ENCODE measurements at places on chromosomes 3 and 15. TPM values are rescaled to one million over a fixed set of nuclear protein-coding genes. Genes with fewer than 3 reads are reported as not detected.

DNA sequence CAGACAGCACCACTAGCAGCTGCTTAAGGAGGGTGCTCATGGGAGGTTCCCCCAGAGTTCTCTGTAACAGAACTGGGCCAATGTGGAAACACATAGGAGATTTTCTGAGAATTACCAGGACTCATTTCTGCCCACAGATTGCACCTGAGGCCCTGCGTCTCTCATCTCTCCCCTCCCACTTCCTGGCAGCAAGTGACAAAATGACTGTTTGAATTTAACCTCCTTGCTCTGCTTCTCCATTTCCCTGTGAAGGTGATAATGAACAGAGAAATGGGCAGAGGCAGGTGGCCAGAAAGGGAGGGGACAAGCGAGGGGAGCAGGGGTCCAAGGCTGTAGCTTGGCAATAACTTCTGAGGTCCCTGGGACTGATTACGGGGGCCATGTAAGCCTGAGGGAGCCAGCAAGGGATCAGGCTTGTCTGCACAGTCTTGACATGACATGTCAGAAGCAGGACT, 8.0 kb downstream of the EPHB1 start:
- no peaks in the 10 kb centered on the region for H3K36me3 ChIP-seq
- peaks cover 5% of the 10 kb centered on the region for H3K27me3 ChIP-seq
- no peak for ATAC-seq
- H3K4me3 ChIP-seq, result no peak overlapping the region

- H3K36me3 ChIP-seq, result no peaks in the 10 kb centered on the region
- no peaks in the 10 kb centered on the region for H3K4me1 ChIP-seq
- H3K4me3 ChIP-seq, result no peak overlapping the region
- H3K27me3 ChIP-seq, result no peaks in the 10 kb centered on the region
- H3K27ac ChIP-seq, result no peak overlapping the region
Observed at GRCh38 chr3:149936812-149937230, 33.9 kb downstream of the PFN2 start.

DNA sequence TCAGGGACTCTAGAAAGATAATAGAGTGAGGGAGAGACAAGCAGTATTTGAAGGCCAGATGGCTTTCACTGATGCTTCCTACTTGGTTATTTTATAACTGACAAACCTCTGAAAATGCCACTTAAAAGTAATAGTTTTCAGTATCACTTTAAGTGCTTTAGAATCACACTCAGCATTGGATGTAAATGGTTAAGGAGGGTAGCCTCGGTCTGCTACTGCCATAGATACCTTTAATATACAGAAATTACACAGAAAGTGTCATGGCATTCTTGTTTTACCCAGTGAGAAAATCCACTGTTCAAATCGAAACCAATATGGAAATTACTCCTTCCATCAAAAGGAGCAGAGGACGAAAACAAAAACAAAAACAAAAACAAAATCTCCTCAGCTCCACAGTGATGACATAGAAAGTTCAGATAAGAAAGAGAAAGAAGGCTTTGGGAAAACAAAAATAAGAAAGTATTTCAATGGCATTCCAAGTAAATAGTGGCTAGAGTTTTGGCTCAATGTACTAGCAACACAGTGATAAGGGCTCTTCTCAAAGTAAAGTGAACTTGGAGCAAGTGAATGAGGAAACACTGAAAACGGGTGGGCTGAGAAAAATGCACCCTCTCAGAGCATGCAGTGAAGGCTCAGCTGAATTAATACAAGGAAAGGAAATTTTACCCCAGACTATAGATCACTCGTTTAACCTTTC, 43.2 kb upstream of the CD47 start:
- H3K4me3 ChIP-seq, result no peak overlapping the region
- ATAC-seq, result no peak
- no peaks in the 10 kb centered on the region for H3K36me3 ChIP-seq
- no peaks in the 10 kb centered on the region for H3K4me1 ChIP-seq
- H3K27ac ChIP-seq, result no peak overlapping the region

GRCh38 chr3:132006605-132007204, 28.1 kb downstream of the CPNE4 start:
- no peak overlapping the region for H3K27ac ChIP-seq
- ATAC-seq, result no peak
- no peaks in the 10 kb centered on the region for H3K36me3 ChIP-seq
- no peak overlapping the region for H3K4me3 ChIP-seq

OXTR gene
- total RNA-seq, result not detected

PRR20G gene
- not detected for total RNA-seq

- no peak overlapping the region for H3K27ac ChIP-seq
- no peaks in the 10 kb centered on the region for H3K4me1 ChIP-seq
- H3K4me3 ChIP-seq, result no peak overlapping the region
- H3K36me3 ChIP-seq, result no peaks in the 10 kb centered on the region
Observed at GRCh38 chr3:53616321-53616720, 121.9 kb downstream of the CACNA1D start.

DNA sequence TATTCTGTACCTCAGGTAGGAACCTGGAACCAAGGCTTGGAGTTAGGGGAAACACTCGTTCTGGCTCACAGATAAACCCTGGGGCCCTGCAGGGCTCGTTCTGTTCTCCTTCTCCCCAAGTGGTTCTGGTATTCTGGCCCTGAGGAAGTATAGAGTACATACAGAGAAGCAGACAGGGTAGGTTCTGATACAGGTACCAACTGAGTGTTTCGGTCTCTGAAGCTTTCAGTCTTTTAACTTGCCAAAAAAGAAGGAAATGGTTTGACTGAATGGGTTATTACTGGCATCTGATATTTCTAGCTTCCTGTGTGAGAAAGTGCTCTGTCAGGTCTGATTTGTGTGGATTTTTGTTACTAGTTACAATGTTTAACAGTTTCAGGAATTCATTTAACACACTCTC, 67.3 kb downstream of the UBE2E2 start:
- peaks cover 10% of the 10 kb centered on the region for H3K36me3 ChIP-seq
- no peaks in the 10 kb centered on the region for H3K27me3 ChIP-seq
- H3K27ac ChIP-seq, result no peak overlapping the region
- H3K4me1 ChIP-seq, result no peaks in the 10 kb centered on the region

DNA sequence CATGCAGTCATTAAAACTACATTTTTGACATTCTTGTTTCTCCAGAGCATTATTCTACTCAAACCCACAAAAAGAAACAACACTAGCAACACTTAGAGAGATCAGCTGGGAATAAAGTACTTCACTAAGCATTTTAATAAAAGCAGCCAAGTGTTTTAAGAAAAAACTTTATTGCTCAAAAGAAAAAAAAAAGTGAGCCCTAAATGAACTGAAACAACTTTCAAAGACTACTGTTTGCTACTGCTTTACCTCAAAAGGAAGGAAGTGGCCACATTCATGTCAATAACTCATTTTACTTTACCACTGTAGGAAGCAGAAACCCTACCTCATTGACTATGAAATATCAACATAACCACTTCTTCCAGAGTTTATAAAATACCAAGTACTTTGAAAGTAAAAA, 91.3 kb downstream of the UACA start:
- no peaks in the 10 kb centered on the region for H3K4me1 ChIP-seq
- no peaks in the 10 kb centered on the region for H3K36me3 ChIP-seq
- H3K27me3 ChIP-seq, result no peaks in the 10 kb centered on the region
- no peak overlapping the region for H3K4me3 ChIP-seq
- H3K27ac ChIP-seq, result no peak overlapping the region

CTXN2 gene
- total RNA-seq, result not detected

DNA sequence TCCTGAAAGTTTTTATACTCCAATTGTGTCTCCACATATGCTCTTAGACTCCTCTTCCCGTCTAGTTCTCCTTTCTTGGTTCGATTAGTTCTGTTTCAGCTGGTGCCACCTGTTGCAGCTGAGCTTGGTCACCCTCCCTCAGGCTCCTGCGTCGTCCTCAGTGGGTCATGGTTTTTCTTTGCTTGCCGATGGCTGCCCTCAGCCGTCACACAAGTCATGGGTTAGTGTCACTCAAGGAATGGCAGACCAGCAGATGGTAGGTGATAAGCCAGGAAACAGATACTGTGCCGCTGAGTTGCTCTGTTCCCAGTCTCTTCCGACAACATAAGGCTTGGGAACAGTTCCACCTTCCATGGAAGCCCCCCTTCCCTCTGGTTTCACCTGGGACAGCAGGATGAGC, 109.9 kb downstream of the IGF1R start:
- no peak overlapping the region for H3K4me3 ChIP-seq
- peaks cover 2% of the 10 kb centered on the region for H3K4me1 ChIP-seq
- H3K27ac ChIP-seq, result no peak overlapping the region

IRAK2 gene
- total RNA-seq, result 3.9 TPM

PATL2 gene
- total RNA-seq, result 0.81 TPM

DNA sequence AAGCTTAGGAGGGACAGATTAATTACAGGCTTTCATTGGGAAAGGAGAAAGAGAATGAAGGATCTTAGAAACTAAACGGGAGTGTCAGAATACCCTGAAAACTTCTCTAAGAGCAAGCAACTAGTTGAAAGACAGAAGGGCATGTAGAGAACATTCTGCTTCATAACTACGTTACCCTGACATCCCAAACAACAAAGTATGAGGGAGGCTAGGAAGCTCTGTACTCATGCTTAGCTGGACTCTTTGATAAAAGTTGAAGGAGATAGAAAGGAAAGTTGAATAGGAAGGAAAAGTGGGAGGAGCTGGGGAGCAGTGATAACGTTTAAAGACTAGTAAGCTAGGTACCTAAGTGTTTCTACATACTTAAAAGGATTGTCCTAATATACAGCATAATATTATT, 64.2 kb downstream of the SEMA6D start:
- H3K36me3 ChIP-seq, result no peaks in the 10 kb centered on the region
- no peaks in the 10 kb centered on the region for H3K27me3 ChIP-seq
- H3K4me1 ChIP-seq, result no peaks in the 10 kb centered on the region

- ATAC-seq, result no peak
- no peaks in the 10 kb centered on the region for H3K4me1 ChIP-seq
- H3K27me3 ChIP-seq, result peaks cover 29% of the 10 kb centered on the region
- no peaks in the 10 kb centered on the region for H3K36me3 ChIP-seq
- H3K4me3 ChIP-seq, result no peak overlapping the region
Observed at GRCh38 chr15:74977599-74977998, 17.8 kb upstream of the SCAMP5 start.

DNA sequence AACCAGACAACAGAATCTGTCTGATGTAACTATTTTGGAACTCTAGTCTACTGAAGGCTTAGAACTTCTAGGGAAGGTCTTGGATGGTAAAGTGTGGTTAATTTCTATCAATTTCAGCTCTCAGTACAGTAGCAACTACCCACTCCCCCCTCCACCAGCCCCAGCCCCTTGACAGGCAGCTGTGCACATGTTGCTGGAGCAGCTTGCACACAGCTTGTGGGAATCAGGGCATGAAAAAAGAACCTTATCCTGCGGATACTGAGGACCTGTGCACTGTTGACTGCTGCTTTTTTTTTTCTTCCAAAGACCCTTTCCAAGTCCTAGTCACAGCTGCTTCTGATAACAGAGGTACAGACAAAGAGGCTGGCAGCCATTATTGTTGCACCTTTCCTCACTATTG, 81.5 kb upstream of the UBP1 start:
- H3K4me3 ChIP-seq, result no peak overlapping the region
- H3K27me3 ChIP-seq, result no peaks in the 10 kb centered on the region
- H3K4me1 ChIP-seq, result no peaks in the 10 kb centered on the region
- ATAC-seq, result no peak
- no peak overlapping the region for H3K27ac ChIP-seq

DNA sequence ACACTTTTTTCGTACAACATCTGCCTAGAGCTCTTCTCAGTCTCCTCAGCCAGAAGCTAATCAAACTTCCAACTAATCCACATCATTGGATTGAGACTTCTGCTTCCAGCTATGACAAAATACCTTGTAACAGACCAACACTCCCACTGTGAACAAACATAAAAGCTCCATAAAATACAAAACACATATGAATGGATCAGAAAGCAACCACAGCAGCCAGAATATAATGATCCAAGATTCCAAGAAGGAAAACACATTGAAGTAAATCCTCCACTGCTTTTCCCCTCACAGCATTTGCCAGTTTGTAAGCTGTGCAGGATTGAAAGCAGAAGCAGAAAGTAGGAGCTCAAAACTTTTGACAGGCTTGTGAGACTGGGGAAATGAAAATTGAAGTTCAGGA, 863.2 kb downstream of the TUSC7 start:
- H3K36me3 ChIP-seq, result no peaks in the 10 kb centered on the region
- H3K27me3 ChIP-seq, result no peaks in the 10 kb centered on the region
- H3K27ac ChIP-seq, result no peak overlapping the region
- no peak for ATAC-seq
- no peak overlapping the region for H3K4me3 ChIP-seq

- H3K27me3 ChIP-seq, result no peaks in the 10 kb centered on the region
- ATAC-seq, result no peak
- no peak overlapping the region for H3K27ac ChIP-seq
- no peaks in the 10 kb centered on the region for H3K36me3 ChIP-seq
Observed at GRCh38 chr15:48802867-48803266, 8.0 kb downstream of the CEP152 start.

IQCH gene
- 1.1 TPM for total RNA-seq

- H3K36me3 ChIP-seq, result no peaks in the 10 kb centered on the region
- H3K4me3 ChIP-seq, result no peak overlapping the region
- ATAC-seq, result no peak
- no peaks in the 10 kb centered on the region for H3K27me3 ChIP-seq
Observed at GRCh38 chr3:112649478-112649735, 8.5 kb upstream of the CCDC80 start.

GRCh38 chr3:185527364-185527763, 25.0 kb downstream of the LIPH start:
- no peak overlapping the region for H3K27ac ChIP-seq
- no peaks in the 10 kb centered on the region for H3K36me3 ChIP-seq
- H3K4me1 ChIP-seq, result no peaks in the 10 kb centered on the region
- no peak for ATAC-seq
- no peak overlapping the region for H3K4me3 ChIP-seq

FRMD5 gene
- total RNA-seq, result 0.47 TPM

TOPAZ1 gene
- total RNA-seq, result not detected

HIGD2B gene
- total RNA-seq, result not detected

PRSS50 gene
- not detected for total RNA-seq

- H3K27ac ChIP-seq, result no peak overlapping the region
- no peak for ATAC-seq
- no peaks in the 10 kb centered on the region for H3K4me1 ChIP-seq
- no peaks in the 10 kb centered on the region for H3K27me3 ChIP-seq
Observed at GRCh38 chr15:67082007-67082536, 16.7 kb downstream of the SMAD3 start.

GRCh38 chr15:68431792-68432401, at the start of gene ITGA11:
Gene ITGA11 (minus strand): TSS chr15:68432163. CDS start chr15:68432066, 97 bp downstream.
- peaks cover 10% of the 10 kb centered on the region for H3K4me1 ChIP-seq

- no peak for ATAC-seq
- no peak overlapping the region for H3K4me3 ChIP-seq
- no peak overlapping the region for H3K27ac ChIP-seq
- no peaks in the 10 kb centered on the region for H3K4me1 ChIP-seq
- H3K27me3 ChIP-seq, result no peaks in the 10 kb centered on the region
Observed at GRCh38 chr3:65935724-65936123, 103.0 kb downstream of the MAGI1 start.
